Transverse colon (tissue), 4 donors: ENCODE measurements at places on chromosomes 16 and 17. TPM values are rescaled to one million over a fixed set of nuclear protein-coding genes. Genes with fewer than 3 reads are reported as not detected.

- no peak for DNase-seq
Measured at GRCh38 chr17:54426296-54426886, 474.3 kb upstream of the TOM1L1 start.

DNA sequence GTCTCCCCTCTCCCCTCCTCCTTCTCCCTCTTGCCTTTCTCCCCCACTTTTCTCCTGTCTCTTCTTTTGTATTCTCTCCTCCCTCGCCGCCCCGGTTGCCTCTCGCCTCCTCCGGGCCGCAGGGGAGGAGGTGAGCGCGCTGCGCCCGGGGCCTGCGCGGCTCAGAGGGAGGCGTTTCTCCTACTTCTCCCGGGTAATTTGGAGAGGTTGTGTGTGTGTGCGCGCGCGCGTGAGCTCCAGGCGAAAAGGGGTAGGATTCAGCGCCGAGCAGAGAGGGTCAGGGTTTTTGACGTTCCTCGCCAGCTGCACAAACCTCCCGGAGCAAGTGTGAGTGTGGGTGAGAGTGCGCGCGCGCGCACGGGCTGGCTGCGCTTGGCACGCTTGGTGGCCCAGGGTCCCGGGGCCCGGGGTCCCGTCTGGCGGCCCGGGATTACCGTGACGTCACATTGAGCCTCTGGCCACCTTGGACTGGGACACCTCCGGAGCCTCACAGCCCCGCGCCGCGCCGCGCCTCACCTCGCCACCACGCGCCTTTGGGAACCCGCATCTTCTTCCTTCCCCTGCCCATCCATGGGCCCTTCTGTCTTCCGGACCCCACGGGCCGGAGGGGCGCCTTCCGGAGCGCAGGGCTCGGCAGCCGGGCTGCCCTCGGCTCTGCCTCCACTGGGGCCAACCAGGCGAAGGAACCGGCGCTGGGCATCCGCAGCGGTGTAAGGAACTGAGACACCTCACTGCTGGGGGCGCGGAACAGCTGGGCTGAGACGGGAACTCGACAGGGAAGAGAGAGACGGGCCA is 479 bp downstream of the IRX6 start:
- DNase-seq: no peak

Gene MINK1
- total RNA-seq: 147 TPM

Gene KIF18B
- 1.7 TPM for total RNA-seq

Gene ANKFN1
- not detected for total RNA-seq

Gene SHISA9
- 2.6 TPM for total RNA-seq

- peak; percentile 32 for DNase-seq
Measured at GRCh38 chr17:7133424-7133823, 18.8 kb upstream of the ASGR2 start.

DNA sequence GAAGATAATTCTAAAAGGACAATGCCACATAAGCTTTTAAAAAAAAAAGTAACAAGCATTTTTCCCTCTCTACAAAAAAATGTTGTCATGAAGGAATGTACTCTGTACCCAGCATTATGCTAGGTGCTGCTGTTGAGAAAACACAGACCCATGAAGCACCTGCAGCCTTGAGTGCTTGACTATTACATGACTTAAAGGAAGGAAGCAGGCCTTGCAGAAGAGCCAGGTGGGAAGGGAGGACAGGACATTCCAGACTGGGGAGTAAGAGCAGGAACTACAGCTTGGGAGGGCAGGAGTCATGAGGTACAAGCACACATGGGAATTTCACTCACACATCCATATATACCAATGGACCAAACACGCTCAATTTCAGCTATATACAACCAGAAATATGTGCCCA is 3.8 kb downstream of the MYO1D start:
- DNase-seq: no peak

Gene MLX
- 166 TPM for total RNA-seq

DNA sequence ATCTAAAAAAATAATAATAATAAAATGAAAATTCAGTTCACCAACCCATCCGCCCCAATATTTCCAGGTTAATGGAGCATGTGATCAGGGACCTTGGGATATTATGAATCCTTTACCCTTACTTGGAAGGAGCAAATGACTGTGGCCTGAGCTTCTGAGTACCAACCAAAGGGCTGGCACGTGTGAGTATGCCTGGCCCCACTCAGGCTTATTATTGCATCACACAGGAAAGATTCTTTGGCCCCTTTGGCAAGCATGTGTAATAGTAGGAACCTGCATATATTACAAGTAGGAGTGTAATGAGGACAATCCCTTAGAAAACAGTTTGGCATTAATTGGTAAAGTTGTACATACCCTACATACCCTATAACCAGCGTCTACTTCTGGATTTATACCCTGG is 7.2 kb upstream of the C17orf78 start:
- DNase-seq: no peak
